ENCODE measurements at places on chromosomes 12 and 14. TPM values are rescaled to one million over a fixed set of nuclear protein-coding genes. Genes with fewer than 3 reads are reported as not detected.

The PLBD1 gene
- total RNA-seq: 20.7 TPM

The RHEBL1 gene
- 3.6 TPM for total RNA-seq

The RNASE8 gene
- total RNA-seq: not detected

DNA sequence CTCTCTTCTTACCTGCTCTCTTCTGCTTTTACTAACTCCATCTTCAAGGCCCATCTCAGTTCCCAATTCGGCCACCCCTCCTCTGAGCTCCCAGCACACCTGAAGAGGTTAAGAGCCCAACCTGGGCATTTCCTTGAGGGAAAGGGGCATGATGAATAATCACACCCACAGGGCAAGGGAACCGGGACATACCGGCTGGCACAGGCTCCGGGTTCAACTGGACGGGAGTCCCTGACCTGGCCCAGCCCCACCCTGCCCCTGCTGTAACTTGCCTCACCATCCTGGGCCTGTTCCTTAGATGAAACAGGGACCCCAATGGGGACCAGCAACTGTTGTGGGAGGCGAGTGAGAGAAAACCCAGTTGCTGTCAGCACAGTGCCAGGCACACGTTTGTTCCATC lies 8.5 kb downstream of the CCDC85C start:
- no peak overlapping the region for H3K4me3 ChIP-seq
- no peaks in the 10 kb centered on the region for H3K36me3 ChIP-seq
- no peak for DNase-seq
- H3K27me3 ChIP-seq: no peaks in the 10 kb centered on the region
- H3K27ac ChIP-seq: peak overlapping the region; percentile 41

GRCh38 chr12:4769073-4769472 lies 48.9 kb downstream of the GALNT8 start:
- no peaks in the 10 kb centered on the region for H3K4me1 ChIP-seq
- no peak overlapping the region for H3K27ac ChIP-seq
- no peak for DNase-seq
- peaks cover 7% of the 10 kb centered on the region for H3K27me3 ChIP-seq

GRCh38 chr14:50937325-50937724 lies 7.0 kb downstream of the PYGL start:
- DNase-seq: no peak
- H3K4me3 ChIP-seq: no peak overlapping the region
- no peaks in the 10 kb centered on the region for H3K27me3 ChIP-seq
- H3K4me1 ChIP-seq: peaks cover 23% of the 10 kb centered on the region

GRCh38 chr14:102071283-102071998 lies 15.4 kb downstream of the HSP90AA1 start:
- H3K4me1 ChIP-seq: peaks cover 4% of the 10 kb centered on the region
- DNase-seq: no peak
- H3K27me3 ChIP-seq: no peaks in the 10 kb centered on the region
- H3K36me3 ChIP-seq: no peaks in the 10 kb centered on the region

- DNase-seq: no peak
- H3K27ac ChIP-seq: peak overlapping the region; percentile 86
- peaks cover 70% of the 10 kb centered on the region for H3K4me1 ChIP-seq
- H3K4me3 ChIP-seq: peak overlapping the region; percentile 78
Measured at GRCh38 chr14:85532374-85533022, 2.6 kb downstream of the FLRT2 start.

- H3K36me3 ChIP-seq: peaks cover 6% of the 10 kb centered on the region
- no peaks in the 10 kb centered on the region for H3K27me3 ChIP-seq
- H3K4me3 ChIP-seq: no peak overlapping the region
- H3K27ac ChIP-seq: peak overlapping the region; percentile 90
- peaks cover 79% of the 10 kb centered on the region for H3K4me1 ChIP-seq
Measured at GRCh38 chr12:109875572-109876131, 4.7 kb downstream of the GLTP start.

DNA sequence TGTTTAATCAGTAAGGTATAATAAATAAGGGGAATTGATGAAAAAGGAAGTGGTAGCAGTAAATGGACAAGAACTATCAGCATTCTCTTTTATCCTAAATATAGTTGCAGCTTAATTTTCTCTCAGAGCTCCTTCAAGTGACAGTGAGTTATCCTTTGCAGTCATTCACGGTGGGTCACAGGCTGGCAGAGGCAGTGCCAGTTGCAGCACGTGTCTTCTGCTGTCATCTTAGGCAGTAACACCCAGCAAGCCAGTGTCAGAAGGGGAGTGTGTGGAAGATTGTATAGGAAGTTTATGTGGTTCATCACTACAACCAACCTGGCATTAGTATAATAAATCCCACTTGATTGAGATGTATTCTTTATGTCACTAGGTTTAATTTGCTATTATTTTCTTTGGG lies 170.0 kb downstream of the CCDC91 start:
- DNase-seq: no peak
- H3K27me3 ChIP-seq: no peaks in the 10 kb centered on the region
- no peak overlapping the region for H3K27ac ChIP-seq
- no peak overlapping the region for H3K4me3 ChIP-seq
- H3K4me1 ChIP-seq: no peaks in the 10 kb centered on the region
- no peaks in the 10 kb centered on the region for H3K36me3 ChIP-seq

- H3K4me1 ChIP-seq: peaks cover 33% of the 10 kb centered on the region
- H3K27me3 ChIP-seq: no peaks in the 10 kb centered on the region
- no peak overlapping the region for H3K4me3 ChIP-seq
- H3K36me3 ChIP-seq: no peaks in the 10 kb centered on the region
- H3K27ac ChIP-seq: no peak overlapping the region
Measured at GRCh38 chr14:67269298-67270060, 28.2 kb downstream of the PALS1 start.

GRCh38 chr14:95500772-95501401 lies 15.6 kb downstream of the SYNE3 start:
- no peaks in the 10 kb centered on the region for H3K36me3 ChIP-seq
- peaks cover 87% of the 10 kb centered on the region for H3K4me1 ChIP-seq

GRCh38 chr14:91899806-91900205 lies 32.5 kb upstream of the TC2N start:
- no peaks in the 10 kb centered on the region for H3K27me3 ChIP-seq
- no peaks in the 10 kb centered on the region for H3K36me3 ChIP-seq
- H3K4me3 ChIP-seq: no peak overlapping the region
- H3K27ac ChIP-seq: peak overlapping the region; percentile 40
